Stimulated activated CD4-positive, alpha-beta T cell treated with anti-CD3 and anti-CD28 coated beads, Interleukin-15, amount 100 ng/mL, for 1 hour (primary cell): ENCODE measurements at places on chromosomes 2 and 18.

DNA sequence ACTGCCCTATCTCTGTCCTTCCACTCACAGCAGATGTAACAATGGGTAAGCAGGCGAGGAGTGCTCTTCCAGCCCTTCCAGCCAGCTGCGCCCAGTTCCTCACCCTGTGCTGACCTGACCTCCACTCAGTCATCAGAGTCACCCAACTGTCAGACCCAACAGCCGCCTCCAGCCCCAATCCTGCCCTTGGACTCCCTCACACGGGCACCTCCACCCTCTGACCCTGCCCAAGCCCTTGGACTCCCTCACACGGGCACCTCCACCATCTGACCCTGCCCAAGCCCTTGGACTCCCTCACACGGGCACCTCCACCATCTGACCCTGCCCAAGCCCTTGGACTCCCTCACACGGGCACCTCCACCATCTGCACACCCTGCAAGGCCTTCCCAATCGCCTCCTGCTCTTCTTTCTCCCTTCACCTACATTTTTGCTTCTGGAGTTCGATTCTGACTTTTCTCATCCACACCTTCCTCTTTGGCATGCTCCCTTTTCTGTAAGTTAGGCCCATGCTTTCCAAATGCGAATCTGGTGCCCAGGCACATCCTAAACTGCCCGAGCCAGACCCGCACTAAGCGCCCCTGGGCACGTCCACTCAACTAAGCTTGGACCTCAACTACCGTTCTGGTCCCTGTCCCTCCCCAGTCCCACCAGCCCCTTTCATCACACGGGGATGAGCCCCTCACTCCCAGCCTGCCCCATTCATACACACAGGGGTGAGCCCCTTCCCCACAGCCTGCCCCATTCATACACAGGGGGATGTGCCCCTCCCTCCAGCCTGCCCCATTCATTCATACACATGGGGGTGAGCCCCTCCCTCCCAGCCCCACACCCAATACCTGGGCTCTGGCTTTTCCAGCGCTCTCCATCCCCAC is 15.9 kb downstream of the EIPR1 start:
- DNase-seq = no peak

DNA sequence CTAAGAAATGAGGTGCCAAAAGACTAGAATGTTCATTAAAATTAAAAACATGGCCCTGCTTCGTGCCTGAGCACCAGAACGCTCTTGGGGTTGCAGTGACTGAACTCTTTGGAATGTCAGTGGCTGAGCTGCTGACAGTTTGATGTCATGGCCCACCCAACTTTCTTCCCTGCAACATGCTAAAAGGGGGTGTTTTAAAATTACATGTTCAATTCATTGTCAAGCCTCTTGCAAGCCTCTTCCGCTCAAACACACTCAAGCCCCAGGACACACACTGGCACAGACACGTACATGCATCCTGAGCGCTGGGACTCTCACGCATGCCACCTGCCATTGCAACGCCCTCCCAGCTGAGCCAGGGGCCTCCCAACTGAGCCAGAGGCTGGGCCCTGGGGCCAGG is 12.6 kb downstream of the RUFY4 start:
- no peak for DNase-seq

GRCh38 chr2:4020649-4021048 is 317.3 kb downstream of the DCDC2C start:
- no peak for DNase-seq

- no peak for DNase-seq
Observed at GRCh38 chr18:34738175-34738894, 28.2 kb downstream of the DTNA start.
